Activated CD8-positive, alpha-beta memory T cell treated with anti-CD3 and anti-CD28 coated beads for 4 hours (primary cell): ENCODE measurements at places on chromosomes 2 and 18.

- DNase-seq = no peak
Observed at GRCh38 chr18:9516437-9517064, 41.2 kb downstream of the RALBP1 start.

DNA sequence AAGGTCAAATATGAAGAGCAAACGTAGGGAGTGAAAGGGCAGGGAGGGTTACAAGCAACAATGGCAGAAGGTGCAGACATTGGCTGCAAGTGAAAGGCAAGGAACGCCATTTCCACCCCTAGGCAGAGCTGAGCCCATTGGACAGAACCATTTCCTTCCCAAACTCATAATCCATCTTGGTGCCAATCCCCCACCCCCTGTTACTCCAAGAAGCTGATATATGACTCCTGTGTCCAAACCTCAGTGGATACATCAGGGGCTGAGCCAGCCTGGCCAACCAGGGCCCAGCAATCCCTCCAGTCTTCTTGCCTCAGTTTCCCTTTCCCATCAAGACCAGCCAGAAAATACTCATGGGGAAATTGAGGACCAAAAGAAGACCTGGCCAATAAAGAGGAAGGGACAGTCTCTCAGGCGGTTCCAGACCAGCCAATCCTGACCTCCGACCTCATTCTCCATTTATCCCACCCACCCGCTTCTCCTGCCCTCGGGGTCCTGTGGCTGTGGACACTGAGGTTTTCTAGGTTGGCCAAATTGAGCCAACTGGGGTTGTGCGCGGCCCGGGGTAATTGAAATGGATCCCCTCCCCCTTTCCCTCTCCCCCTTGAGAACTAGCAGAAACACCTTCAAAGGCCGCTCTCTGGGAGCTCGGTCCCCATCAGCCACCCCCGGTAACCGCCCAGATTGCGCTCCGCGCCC is 24.8 kb downstream of the TNS1 start:
- no peak for DNase-seq

GRCh38 chr2:68151037-68151436 is 6.7 kb upstream of the PNO1 start:
- DNase-seq = no peak

- DNase-seq = no peak
Observed at GRCh38 chr2:32683520-32684086, 55.8 kb downstream of the TTC27 start.

DNA sequence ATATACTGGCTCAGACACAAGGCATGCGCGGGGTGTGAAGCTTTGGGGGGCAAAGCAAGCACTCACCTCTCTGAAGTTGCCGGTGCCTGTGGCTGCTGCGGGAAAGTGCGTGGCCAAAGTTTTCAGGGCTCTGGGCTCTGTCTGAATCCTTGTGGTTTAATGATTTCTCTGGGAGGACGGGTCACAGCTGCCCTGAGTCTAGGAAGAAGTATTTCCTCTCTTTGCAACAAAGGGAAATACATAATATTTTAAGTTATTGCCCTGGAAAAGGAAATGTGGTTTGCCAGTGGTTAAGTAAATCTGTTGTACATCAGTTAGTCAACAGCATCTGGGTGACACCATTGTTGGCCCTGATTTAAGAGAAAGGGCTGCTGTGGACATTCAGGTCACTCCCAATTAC is 56.7 kb upstream of the ZDBF2 start:
- DNase-seq = no peak

DNA sequence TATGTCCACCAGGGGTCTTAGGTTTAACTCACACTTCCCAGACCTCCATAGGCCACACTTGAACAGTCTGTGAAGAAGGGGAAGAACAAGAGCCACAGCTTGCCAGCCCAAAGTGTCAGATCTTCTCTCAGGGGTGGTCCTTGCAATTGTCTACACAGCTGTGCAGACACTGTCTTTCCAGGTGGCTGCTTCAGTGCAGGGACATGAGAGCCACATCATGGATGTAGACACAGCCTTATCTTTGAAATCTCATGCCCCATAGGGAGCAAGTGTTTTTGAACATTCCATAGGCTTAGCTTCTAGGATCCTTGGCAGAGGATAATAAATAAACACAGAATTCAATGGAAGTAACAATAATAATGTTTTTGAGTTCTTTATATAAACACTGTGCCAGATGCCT is 6.7 kb downstream of the ZNF407 start:
- no peak for DNase-seq

DNA sequence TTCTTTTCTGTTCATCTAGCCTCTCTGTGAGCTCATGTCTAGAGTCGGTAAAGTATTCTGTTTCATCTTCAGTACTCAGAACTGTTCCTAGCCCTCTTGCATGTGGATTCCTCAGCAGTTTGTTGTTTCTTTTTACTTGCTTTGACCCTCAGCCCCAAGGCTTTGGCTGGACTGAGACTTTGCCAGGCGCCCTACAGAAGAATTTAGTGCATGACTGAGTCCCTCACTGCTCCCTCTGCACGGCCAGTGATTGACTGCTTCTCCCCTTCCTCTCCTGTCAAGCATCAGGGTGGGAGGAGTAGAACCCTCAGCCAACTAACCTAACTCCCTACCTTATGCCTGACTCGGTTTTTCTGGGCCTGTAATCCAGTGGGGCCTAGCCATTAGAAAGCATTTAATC is 109.8 kb downstream of the ESCO1 start:
- no peak for DNase-seq

DNA sequence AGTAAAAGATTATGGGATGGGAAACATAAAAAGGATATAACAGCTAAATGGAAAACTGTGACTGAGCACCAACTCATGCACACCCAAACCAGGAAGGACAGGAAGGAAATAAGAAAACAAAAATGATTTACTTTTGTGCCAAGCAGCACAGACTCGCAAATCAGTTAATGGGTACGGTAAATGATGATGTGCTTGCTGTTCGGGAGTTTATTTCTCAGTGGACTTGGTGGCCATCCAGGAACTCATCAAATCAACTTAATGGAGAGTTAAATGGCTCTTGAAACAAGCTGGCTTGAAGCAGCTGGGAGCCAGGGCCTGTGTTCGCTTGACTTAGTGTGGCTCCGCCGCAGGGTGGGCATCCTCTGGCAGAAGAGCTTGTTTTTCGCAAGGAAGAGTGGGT is 36.2 kb downstream of the MTCL1 start:
- no peak for DNase-seq

DNA sequence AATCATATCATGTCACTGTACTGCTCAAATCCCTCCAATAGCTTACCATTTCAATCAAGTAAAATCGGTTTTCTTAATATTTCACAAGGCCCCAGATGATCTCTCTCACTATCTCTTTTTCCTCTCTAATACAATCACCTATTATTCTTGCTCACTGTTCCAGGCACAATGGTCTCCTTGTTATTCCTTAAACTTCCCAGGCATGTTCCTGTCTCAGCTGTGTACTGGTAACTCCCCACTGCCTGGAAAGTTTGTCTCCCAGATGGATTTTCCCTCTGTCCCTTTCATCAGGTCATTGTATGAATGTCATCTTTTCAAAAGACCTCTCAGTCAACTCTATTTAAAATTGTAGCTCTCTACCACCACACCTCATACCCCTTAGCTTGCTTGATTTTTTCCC is 30.7 kb upstream of the FANCL start:
- DNase-seq = no peak

GRCh38 chr2:9423922-9424272 is 443 bp downstream of the CPSF3 start:
- no peak for DNase-seq

GRCh38 chr2:13018490-13018889 is 301.8 kb downstream of the TRIB2 start:
- no peak for DNase-seq

GRCh38 chr2:85680707-85681371 is 12.8 kb upstream of the SFTPB start:
- no peak for DNase-seq

DNA sequence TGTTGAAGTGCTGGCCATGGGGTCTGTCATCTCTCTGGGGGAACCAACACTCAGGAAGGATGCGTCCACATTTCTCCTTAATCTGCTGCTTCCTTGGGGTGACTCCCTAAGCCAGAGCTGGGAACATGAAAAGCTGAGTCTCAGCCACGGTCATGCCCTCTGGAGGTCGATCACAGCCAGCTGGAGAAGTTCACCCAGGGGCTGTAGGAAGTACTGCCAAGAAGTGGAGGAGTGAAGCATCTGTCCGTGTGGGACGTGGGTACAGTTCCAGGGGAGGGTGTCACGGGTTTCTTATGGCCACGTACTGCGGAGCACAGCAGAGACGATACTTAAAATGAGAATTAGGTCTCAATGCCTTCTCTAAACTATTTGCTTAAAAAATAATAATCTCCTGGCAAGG is 42.4 kb upstream of the IGFBP2 start:
- no peak for DNase-seq

- DNase-seq = no peak
Observed at GRCh38 chr2:214782671-214783070, 26.8 kb downstream of the BARD1 start.

DNA sequence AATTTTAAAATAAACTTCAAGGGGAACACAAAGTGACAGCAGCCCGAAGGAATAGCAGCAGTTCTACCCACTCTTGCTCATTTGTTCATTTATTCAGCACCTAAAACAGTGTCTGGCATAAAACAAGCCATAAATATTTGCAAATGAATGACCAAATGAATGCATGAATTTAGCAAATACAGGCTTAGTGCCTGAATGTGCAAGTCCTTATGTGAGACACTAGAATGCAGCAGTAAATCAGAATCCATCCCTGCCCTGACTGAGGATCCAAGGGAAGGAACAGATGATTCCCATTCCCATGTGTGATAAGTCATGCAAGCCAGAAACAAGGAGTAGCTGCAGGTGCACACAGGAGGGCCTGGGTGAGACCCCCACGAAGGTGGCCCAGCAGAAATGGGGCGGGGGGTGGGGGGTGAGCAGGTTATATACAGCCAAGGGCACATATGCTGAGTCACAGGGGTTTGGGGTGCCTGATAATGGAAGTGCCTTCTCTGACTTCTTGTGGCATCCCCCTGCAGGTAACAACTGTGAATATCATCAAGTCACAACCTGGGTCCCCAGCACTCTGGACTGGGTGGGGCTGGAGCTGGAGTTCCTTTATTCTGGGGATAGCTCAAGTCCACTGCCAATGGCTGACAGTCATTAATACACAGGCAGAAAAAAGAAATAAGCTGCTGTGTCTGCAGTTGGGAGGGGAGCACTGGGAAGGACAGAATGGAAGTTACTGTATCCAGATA is 311.9 kb downstream of the TXNL1 start:
- no peak for DNase-seq

DNA sequence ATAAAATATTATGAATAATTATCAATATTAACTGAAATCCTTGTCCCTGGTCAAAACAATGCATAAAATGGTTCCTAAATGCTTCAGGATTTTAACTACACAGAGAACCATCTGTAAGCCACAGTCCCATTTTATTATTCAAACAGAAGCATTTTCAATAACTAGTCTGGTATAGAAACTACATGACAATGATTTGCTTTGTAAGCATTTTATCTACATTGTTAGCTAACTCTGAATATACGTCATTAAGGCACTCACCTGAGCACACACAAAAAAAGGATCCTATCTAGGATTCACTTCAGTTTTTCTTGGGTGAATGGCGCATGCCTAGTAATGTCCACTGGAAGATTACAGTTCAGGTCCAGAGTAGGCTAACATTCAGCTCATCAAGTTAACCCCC is 22.8 kb downstream of the EPB41L3 start:
- DNase-seq = no peak

DNA sequence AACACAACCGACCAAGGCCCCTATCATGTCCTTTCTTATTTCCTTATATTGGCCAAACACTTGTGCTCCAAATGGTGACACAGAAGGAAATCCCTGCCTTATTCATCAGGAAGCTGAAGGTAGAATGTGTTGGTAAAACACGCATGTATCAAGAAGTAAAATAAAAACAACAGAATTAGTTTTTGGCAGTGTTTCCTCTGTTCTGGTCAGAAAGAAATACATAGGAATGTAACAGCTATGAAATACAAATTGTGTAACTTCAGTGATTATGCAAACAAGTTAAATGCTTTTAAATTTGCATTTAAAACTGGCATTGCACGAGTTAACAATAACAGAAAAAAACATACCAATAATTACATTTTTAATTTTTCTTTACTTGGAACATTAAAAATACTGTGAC is 19.3 kb downstream of the ST6GAL2 start:
- no peak for DNase-seq

DNA sequence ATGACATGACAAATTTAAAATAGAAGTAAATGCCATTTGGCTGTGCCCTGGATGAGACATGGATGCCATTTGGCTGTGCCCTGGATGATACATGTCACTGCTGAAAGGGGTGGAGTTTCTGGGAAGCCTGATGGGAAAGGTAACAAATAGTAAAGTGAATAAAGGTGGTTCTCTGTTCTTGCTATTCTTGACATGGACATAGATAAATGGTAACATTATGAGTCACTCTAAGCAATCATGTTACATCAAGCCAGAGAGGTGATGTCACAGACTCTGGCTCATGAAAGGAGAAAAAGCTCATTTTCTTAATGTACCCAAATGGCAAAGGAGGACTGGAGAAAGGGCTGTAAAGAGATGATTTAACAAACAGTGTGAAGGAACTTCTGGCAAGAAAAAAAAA is 86.4 kb downstream of the EML6 start:
- DNase-seq = no peak

DNA sequence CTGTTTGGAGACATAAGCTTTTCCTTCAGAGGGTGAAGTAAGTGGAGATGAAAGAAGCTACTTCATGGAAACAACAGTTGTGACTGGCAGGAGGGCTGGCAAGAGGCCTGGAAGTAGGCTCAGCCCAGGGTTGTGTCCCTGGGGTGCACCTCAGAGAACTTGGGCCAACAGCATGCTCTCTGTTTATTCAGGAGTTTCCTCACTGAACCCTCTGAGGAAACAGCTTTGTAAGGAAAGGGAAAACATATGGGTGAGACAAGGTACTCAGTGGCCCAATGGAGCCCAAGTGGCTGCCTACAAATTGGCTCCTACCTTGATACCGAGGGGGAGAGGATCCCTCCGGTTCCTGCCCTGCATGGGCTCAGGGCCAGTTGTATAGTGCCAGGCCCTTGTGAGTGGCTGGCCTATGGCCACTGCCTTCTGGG is 115.5 kb upstream of the ITGA6 start:
- no peak for DNase-seq
